ENCODE measurements at places on chromosomes 3 and 15. TPM values are rescaled to one million over a fixed set of nuclear protein-coding genes. Genes with fewer than 3 reads are reported as not detected.

- no peak for DNase-seq
Measured at GRCh38 chr3:138234401-138235179, 47.5 kb downstream of the ARMC8 start.

GRK7 gene
- 0.20 TPM for total RNA-seq

DNA sequence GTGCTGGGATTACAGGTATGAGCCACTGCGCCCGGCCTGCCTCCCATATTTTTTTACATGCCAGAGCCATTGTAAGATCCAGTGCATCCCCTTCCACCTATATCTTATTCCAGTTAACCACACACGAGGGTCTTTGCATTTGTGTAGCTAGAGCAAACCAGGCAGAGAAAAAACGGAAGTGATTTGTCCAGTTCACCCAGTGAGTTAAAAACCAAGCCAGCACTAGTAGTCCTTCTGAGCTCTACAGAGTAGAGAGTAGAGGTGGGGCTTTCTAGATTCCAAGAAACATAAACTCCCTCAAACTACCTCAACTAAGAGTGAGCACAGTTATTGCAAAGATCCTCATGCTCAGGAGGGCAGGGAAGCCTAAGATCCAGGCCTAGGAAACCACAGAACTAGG, 34.7 kb downstream of the TMEM158 start:
- DNase-seq: no peak

THSD4 gene
- not detected for total RNA-seq

MAGI1 gene
- not detected for total RNA-seq

DNA sequence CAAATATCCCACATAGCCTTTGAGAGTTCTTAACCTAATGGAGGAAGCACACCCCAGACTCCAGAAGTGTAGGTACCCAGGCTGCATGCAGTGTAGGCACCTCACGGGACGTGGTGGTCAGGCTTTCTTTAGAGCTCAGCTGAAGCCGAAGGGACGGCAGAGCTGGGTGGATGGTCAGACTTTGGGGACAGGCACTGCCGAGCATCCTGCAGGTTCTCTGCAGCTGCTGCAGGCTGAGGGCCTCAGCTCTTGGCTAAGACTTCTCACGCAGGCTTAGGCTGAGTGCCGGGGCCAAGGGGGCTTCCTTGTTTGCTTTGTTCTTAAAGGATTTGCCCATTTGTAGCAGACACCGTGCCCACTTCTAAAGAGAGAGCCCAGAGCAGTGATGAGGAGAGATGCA, 177.0 kb downstream of the RAB11A start:
- DNase-seq: no peak

C2CD4B gene
- total RNA-seq: 1.3 TPM

PLSCR5 gene
- total RNA-seq: not detected

- peak; percentile 37 for DNase-seq
Measured at GRCh38 chr3:187319699-187320302, 28.3 kb upstream of the MASP1 start.

- no peak for DNase-seq
Measured at GRCh38 chr15:70341566-70341965, 243.8 kb upstream of the TLE3 start.

DNA sequence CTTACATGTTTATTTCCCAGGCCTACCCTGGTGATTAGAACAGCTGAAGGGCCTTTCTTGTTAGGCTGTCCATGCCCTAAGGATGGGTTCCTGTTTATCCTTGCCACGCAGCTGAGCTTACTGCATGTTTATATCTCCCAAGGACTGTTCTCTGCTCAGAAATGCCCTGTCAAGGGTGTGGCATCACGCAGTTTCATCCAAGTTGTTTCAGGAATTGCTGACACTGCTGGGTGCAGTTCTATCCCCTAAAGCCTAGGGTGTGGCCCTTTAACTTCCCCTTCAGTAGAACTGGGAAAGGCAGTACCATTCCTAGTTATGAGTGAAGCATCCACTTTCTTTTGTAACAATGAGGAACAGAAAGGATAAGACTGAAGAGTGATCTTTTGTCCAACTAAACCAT, 5.0 kb downstream of the ELL3 start:
- DNase-seq: no peak

DNA sequence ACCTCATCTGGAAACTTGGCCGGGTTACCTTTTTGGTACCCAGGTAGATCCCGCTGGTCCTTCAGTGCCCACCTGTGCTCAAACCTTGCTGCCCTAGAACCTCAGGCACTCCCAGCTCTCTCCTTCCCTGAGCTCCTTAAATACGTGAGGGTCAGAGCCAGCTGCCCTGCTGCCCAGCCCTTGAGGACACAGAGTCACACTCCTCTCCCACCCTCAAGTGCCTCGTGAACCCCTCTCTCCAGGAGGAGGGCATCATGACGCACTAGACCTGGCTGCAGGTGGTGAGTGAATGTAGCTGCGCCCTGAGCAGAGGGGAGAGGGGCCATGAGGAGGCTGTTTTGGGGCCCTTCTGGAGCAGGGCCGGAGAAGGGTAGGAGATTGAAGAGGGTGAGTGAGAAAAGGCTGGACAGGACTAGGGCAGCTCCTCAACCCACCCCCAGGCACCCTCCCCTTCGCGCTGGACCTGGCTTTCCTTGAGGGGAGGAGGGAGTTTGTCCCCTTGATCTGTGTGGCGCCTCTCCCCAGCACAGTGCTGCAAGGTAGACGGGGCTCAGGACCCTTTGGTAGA, 941 bp downstream of the SLC12A8 start:
- no peak for DNase-seq

- DNase-seq: no peak
Measured at GRCh38 chr3:46892285-46893145, 15.0 kb downstream of the PTH1R start.

DNA sequence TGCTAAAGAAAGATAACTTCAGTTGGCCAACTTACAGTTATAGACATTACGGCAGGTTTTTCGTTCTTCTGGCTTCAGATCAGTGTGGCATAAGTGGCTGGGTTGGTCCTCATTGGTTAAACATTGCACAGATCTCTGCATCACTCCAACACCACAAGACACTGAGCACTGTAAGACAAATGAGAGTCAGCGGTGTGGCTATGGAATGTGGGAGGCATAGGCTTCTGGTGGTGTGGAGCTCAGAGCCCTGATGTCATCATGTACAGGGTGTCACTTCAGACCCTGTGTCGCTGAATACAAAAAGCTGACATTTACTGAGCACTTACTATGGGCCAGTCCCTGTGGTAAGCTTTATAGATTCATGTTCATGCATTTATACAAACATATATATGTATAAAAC, 146.0 kb downstream of the ADAMTS9 start:
- DNase-seq: no peak

DNA sequence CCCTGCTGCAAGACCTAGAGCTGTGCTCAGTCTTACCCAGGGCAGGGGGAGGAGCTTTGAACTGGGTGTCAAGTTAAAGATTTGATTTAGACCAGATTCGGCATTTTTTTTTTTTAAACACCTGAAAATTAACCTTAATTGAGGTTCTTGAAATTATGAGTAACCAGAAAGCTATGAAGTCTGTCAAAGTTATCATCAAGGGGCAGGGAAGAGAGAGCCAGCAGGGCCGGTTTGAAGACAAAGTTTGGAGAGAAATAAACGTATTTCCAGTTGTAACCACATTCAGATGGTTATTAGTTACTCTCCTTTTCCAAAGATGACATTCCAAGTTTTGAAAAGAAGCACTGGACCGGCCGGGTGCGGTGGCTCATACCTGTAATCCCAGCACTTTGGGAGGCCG, 12.0 kb downstream of the TMEM266 start:
- no peak for DNase-seq

KBTBD12 gene
- 0.50 TPM for total RNA-seq

Data from T-helper 17 cell (primary cell).